Osteocyte (in vitro differentiated cells): ENCODE measurements at places on chromosomes 11 and 22. TPM values are rescaled to one million over a fixed set of nuclear protein-coding genes. Genes with fewer than 3 reads are reported as not detected.

PYGM gene
- total RNA-seq, result 0.73 and 0.84 TPM in 2 replicates

DNA sequence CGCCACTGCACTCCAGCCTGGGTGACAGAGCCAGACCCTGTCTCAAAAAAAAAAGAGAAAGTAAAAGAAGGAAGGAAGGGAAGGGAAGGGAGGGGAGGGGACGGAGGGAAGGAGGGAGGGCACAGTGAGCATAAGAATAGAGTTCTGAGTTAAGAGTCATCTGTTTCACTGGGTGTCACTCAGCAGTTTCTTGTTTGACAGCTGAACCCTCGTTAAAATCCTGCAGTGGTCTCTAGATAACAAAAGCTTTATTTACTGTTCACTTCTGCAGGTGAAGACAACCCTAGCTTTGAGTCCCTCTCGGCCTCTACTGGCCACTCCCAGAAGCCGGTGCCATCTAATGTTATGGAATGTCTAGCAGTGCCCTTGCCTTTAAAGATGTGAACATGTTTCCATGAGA is 71.2 kb downstream of the CLPB start:
- no peaks in the 10 kb centered on the region for H3K27me3 ChIP-seq
- no peak for DNase-seq
- peaks cover 15% of the 10 kb centered on the region for H3K36me3 ChIP-seq
- H3K4me3 ChIP-seq, result no peak overlapping the region
- no peak overlapping the region for H3K27ac ChIP-seq

DNA sequence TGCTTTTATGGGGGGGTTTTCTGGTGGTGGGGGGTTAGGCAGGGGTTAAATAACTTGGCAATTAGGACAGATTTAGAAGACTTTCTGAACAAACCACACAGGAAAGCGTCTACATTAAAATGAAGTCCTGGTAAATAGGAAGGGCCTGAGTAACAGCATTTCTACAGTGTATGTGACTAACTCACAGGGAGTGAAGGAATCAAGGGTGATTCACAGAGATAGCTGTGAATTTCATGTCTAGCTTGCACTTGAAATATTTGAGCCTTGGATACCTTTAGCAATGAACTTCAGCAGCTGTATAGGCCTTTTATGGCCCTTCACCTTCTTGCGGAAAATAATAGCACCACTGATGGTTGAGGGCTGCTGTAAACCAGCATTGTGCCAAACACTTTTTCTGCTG is 26.1 kb upstream of the LDHA start:
- peak; percentile 2 for DNase-seq
- peak overlapping the region; percentile 54 for H3K27ac ChIP-seq
- H3K36me3 ChIP-seq, result peaks cover 43% of the 10 kb centered on the region
- H3K27me3 ChIP-seq, result no peaks in the 10 kb centered on the region
- H3K4me1 ChIP-seq, result peaks cover 28% of the 10 kb centered on the region

GRCh38 chr11:13666708-13667107 is 1.8 kb upstream of the FAR1 start:
- H3K4me3 ChIP-seq, result no peak overlapping the region
- peaks cover 31% of the 10 kb centered on the region for H3K4me1 ChIP-seq
- peaks cover 3% of the 10 kb centered on the region for H3K36me3 ChIP-seq
- peaks cover 12% of the 10 kb centered on the region for H3K27me3 ChIP-seq
- no peak overlapping the region for H3K27ac ChIP-seq

- peak overlapping the region; percentile 15 for H3K27ac ChIP-seq
- H3K4me1 ChIP-seq, result peaks cover 43% of the 10 kb centered on the region
- H3K27me3 ChIP-seq, result no peaks in the 10 kb centered on the region
- DNase-seq, result no peak
Measured at GRCh38 chr11:19673924-19674729, 38.5 kb upstream of the NAV2 start.
